Heart left ventricle (tissue), 16 donors: ENCODE measurements at places on chromosomes 11 and 22. TPM values are rescaled to one million over a fixed set of nuclear protein-coding genes. Genes with fewer than 3 reads are reported as not detected.
A peak's percentile ranks its signal among the peaks of the same experiment; 100 is the strongest.

Gene THYN1
- polyA plus RNA-seq: 48.8 TPM

Gene LMF2
- polyA plus RNA-seq: 34.8 TPM

Gene PLEKHA7
- polyA plus RNA-seq: 13.1 TPM

Gene LRRN4CL
- polyA plus RNA-seq: 1.3 TPM

Gene POU2F3
- not detected for polyA plus RNA-seq

Gene TSGA10IP
- polyA plus RNA-seq: not detected

Gene NXPE1
- not detected for polyA plus RNA-seq

Gene THRSP
- polyA plus RNA-seq: 9.5 TPM

Gene CSTF3
- 10.5 TPM for polyA plus RNA-seq

Gene MMP3
- not detected for polyA plus RNA-seq

Gene SNX15
- polyA plus RNA-seq: 14.8 TPM

DNA sequence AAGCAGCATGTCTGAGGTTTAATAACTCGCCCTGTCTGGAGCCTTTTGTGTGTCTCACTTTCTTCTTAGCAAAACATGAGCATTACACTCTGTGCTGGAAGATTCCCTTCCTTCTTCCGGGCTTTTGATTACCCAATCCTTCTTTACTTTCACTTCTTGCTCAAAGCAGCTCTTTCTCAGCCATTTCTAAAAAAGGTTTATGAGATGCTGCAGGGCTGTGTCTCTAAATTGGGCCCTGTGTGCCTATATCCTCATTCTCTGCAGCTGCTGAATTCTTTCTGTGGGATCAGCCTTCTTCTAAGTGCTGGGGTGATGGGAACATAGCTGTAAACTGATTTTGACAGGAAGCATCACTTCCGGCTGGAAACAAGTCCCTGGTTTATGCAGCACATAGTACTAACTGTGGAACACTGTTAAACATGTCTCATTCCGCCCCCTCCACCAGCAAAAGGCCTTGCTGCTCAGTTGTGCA lies 71.8 kb downstream of the PIWIL4 start:
- no peak for DNase-seq
- peak overlapping the region; percentile 9 for H3K27ac ChIP-seq
- no peaks in the 10 kb centered on the region for H3K36me3 ChIP-seq
- no peaks in the 10 kb centered on the region for H3K27me3 ChIP-seq
- no peaks in the 10 kb centered on the region for H3K4me1 ChIP-seq
- no peak overlapping the region for H3K4me3 ChIP-seq

GRCh38 chr22:26172389-26172990 lies 3.2 kb downstream of the SEZ6L start:
- no peak for DNase-seq
- no peak overlapping the region for H3K27ac ChIP-seq
- H3K27me3 ChIP-seq: peaks cover 21% of the 10 kb centered on the region
- no peak overlapping the region for H3K4me3 ChIP-seq
- H3K36me3 ChIP-seq: no peaks in the 10 kb centered on the region

GRCh38 chr22:30187529-30188407 lies 58.8 kb downstream of the LIF start:
- H3K27me3 ChIP-seq: no peaks in the 10 kb centered on the region
- H3K36me3 ChIP-seq: no peaks in the 10 kb centered on the region
- H3K27ac ChIP-seq: no peak overlapping the region
- DNase-seq: no peak

DNA sequence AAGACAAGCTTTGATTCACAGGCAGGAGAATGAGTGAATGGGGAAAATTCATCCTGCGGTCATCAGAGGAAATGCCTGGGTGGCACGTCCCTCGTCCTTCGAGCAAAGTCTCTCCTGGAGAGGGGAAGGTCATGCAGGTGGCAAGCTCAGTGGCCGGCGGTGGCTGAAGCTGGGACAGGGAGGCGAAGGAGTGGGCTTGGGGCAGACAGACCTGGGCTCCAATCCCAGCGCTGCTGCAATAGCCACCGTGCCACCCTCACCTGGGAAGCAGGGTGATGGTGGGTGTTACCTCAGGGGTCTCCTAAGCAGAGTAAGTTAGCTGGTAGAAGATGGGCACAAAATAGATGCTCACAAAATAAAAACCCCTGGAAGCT lies 22.4 kb upstream of the CACNG2 start:
- no peak overlapping the region for H3K27ac ChIP-seq
- no peak for DNase-seq
- H3K36me3 ChIP-seq: no peaks in the 10 kb centered on the region
- H3K27me3 ChIP-seq: no peaks in the 10 kb centered on the region

- no peaks in the 10 kb centered on the region for H3K36me3 ChIP-seq
- H3K27me3 ChIP-seq: no peaks in the 10 kb centered on the region
- H3K27ac ChIP-seq: no peak overlapping the region
- DNase-seq: no peak
- H3K4me3 ChIP-seq: no peak overlapping the region
Observed at GRCh38 chr22:33803371-33804282, 116.6 kb downstream of the LARGE1 start.

DNA sequence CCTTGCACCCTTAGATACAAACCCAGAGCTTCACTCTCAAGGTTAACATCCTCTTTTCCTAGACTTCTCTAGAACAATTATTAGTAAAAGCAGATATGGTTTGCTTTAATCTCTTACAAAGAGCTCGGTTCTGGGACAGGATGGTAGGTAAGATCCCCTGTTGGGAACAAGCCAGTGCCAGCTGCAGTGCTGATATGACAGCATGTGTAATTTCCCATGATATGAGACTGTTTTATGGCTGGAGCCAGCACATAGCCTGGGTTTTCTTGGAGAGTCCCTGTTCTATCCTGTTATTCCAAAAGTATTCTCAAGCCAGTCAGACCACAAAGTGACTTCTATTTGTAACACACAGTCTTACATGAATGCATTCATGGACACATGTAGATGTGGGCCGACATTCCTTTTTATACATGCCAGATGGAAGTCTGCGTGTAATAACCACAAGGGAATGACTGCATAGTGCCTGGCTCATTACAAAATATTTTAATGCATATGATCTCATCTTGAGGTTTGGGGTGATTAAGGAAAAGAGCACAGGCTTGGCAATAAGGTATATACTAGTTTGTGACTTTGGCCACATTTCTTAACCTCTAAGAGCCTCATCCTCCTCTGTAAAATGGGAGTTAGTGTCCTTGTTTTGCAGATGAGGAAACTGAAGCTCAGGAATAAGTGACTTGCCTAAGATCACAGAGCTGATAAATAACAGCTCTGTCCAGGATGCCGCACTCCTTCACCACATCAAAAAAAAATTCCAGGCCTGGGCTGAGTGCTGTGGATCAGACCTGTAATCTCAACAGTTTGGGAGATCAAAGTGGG lies 21.8 kb downstream of the CLMP start:
- no peaks in the 10 kb centered on the region for H3K27me3 ChIP-seq
- H3K4me3 ChIP-seq: no peak overlapping the region
- DNase-seq: no peak
- H3K27ac ChIP-seq: no peak overlapping the region
- no peaks in the 10 kb centered on the region for H3K36me3 ChIP-seq

DNA sequence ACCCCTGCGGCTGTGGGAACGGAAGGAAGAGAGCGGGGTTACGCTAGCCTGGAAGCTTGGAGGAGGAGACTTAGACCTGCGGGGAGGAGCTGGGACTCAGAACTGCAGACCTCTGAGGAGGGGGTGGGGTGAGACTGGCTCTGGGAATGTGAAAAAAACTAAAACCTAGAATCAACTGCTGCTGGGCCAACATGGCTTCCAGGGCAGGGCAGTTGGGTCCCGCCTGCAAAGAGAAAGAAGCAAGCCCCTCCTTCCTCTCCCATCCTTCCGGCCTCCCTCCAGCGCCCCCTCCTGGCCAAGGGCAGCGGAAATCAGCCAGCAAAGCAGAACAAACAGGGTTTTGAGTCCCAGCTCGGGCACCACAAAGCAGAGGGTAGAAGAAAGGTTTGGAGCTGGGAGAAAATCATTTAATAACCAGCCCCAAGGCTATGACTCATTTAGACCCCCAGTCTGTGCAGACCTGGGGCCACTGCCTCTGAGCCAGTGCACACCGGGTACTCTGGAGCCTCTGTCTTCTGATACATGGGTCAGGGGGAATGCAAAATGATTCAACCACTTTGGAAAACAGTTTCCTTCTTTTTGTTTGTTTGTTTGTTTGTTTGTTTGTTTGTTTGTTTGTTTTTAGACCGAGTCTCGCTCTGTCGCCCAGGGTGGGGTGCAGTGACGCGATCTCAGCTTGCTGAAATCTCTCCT lies 7.3 kb upstream of the NCF4 start:
- H3K27me3 ChIP-seq: peaks cover 12% of the 10 kb centered on the region
- no peak overlapping the region for H3K27ac ChIP-seq
- no peaks in the 10 kb centered on the region for H3K4me1 ChIP-seq
- DNase-seq: peak; percentile 67
- no peaks in the 10 kb centered on the region for H3K36me3 ChIP-seq

- H3K27ac ChIP-seq: peak within 1 kb of the TSS; percentile 64
- DNase-seq: peak; percentile 93
- H3K4me1 ChIP-seq: peaks cover 4% of the 10 kb centered on the region
- H3K4me3 ChIP-seq: no peak within 1 kb of the TSS
- H3K27me3 ChIP-seq: no peaks in the 10 kb centered on the region
Observed at GRCh38 chr22:24005201-24005600, at the start of gene GSTT4. Gene GSTT4 (minus strand): TSS chr22:24005453. CDS start chr22:24005356, 97 bp downstream.

DNA sequence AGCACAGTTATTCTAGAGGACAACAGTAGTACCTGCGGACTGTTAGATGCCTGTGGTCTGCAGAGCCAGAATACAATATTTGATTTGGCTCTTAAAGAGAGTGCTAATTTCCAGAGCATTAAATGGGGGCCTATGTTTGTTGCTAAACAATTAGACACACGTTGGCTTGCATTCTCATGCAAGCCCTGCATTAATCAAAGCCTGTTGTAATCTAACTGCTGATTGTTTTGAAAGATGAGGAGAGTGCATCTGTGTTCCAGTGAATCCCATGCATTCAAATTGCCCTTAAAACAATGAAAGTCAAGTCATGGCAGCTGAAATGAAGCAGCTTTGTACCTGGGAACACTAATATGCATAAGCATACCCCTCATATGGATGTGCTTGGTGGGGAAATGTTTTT lies 419.4 kb downstream of the DYNC2H1 start:
- no peak for DNase-seq
- H3K4me1 ChIP-seq: no peaks in the 10 kb centered on the region
- no peak overlapping the region for H3K4me3 ChIP-seq
- H3K36me3 ChIP-seq: no peaks in the 10 kb centered on the region
- H3K27ac ChIP-seq: no peak overlapping the region

GRCh38 chr22:32066820-32067219 lies 23.8 kb downstream of the SLC5A1 start:
- no peaks in the 10 kb centered on the region for H3K36me3 ChIP-seq
- H3K27me3 ChIP-seq: no peaks in the 10 kb centered on the region
- no peak overlapping the region for H3K4me3 ChIP-seq
- no peaks in the 10 kb centered on the region for H3K4me1 ChIP-seq

DNA sequence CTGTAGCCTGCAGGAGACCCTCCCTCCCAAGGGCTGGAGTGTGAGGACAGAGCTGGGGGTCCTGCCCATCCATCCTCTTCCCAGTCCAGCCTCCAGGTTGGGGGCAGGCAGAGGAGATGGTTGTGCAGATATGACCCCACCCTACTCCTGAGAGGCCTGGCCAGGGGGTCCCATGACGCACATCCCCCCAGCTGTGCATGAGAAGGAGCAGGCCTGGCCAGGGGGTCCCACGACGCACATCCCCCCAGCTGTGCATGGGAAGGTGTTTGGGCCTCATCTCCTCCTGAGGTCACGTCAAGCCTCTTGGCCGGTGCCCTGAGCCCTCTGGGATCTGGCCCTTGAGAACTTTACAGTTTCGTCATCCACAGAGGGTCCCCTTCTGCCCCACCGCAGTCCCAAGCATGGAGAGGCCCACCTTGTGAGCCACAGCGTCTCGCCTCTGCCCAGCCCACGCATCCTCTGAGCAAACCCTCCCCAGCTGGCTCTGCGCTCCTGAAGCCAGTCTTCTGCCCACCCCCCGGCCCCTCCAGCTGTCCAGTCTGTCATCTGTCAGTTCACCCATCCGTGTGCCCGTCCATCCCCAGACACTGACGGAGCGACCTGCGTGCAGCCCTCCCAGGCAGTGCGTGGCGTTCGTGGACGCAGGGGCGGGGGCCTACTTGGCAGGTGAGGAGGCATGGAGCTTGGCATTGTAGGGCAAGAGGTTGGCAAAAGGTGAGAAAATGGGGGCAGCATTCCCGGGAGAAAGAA lies 2.3 kb downstream of the ANO9 start:
- H3K4me1 ChIP-seq: no peaks in the 10 kb centered on the region
- no peak for DNase-seq
- no peak overlapping the region for H3K4me3 ChIP-seq
- no peak overlapping the region for H3K27ac ChIP-seq
- H3K27me3 ChIP-seq: peaks cover 17% of the 10 kb centered on the region

GRCh38 chr11:20353829-20354434 lies 9.6 kb upstream of the HTATIP2 start:
- no peak for DNase-seq
- H3K4me1 ChIP-seq: no peaks in the 10 kb centered on the region
- no peaks in the 10 kb centered on the region for H3K36me3 ChIP-seq
- no peak overlapping the region for H3K4me3 ChIP-seq
- H3K27me3 ChIP-seq: no peaks in the 10 kb centered on the region
- H3K27ac ChIP-seq: no peak overlapping the region

GRCh38 chr22:19785461-19786263 lies 25.1 kb downstream of the TBX1 start:
- H3K27me3 ChIP-seq: no peaks in the 10 kb centered on the region
- no peak overlapping the region for H3K27ac ChIP-seq
- no peaks in the 10 kb centered on the region for H3K4me1 ChIP-seq
- H3K4me3 ChIP-seq: no peak overlapping the region
